ENCODE measurements at places on chromosomes 7 and 10.

GRCh38 chr10:69734797-69735468, 66.8 kb upstream of the COL13A1 start:
- DNase-seq = peak; percentile 50

DNA sequence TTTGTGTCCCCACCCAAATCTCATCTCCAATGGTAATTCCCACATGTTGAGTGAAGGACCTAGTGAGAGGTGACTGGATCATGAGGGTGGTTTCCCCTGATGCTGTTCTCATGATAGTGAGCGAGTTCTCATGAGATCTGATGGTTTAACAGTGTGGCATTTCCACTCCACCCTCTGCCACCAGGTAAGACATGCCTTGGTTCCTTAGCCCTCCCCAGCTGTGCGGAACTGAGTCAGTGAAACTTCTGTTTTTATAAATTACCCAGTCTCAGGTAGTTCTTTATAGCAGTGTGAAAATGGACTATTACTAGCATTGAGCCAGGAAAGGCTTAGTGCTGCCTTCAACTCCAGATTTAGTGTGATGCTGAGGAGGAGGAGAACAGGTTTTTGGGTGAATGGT, 222.2 kb downstream of the ADRA2A start:
- DNase-seq = no peak

DNA sequence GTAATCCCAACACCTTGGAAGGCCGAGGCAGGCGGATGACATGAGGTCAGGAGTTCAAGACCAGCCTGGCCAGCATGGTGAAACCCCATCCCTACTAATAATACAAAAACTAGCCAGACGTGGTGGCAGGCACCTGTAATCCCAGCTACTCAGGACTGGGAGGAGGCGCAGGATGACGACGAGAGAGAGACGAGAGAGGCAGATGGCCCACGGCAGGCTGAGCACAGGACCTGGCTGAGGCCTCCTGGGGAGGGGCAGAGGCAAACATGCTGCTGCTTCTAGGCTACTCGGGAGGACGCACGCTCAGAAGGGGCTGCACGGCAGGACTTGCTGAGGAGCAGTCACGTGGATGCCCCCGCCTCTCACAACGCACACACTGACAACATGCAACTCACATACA, 22.4 kb downstream of the DIP2C start:
- no peak for DNase-seq

DNA sequence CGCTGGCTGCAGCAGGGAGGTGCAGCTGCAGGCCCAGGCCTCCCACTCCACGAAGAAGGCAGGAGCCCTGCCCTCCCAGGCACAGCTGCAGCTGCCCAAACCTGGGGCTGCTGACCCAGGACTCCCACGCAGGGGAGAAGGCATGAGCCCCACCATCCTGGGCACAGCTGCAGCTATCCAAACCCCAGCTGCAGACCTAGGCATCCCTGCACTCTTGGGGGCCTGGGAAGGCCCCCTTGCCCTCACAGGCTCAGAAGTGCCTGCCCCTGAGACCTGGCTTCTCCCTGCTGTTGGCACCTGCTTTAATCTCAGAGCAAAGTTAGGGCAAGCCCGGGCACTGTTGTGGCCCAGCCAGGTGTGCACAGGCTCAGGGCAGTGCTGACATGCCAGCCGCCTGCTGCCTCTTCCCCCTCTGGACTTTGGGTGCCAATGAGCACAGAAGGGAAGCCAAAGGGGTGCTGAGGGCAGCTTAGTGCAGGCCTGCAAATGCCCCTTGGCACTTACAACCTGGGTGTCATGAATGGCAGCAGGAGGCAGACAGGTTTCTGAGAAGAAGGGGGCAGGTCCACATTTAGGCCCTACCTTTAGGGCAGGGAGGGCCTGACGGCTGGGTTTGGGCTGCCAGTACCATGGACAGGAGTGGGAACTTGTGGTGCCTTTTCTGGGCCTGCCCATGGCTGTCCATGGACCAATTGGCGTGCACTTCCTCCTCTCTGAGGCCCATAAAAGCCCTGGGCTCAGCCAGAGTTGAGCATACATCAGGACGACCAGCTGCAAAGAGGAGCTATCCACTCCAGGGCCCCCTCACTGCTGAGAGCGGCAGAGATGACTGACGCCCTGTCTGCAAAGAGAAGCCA, 31.1 kb downstream of the CRTAC1 start:
- no peak for DNase-seq

GRCh38 chr10:14129770-14130169, 201.0 kb downstream of the FRMD4A start:
- DNase-seq = no peak

GRCh38 chr7:130956417-130957136, 222.6 kb upstream of the KLF14 start:
- no peak for DNase-seq

DNA sequence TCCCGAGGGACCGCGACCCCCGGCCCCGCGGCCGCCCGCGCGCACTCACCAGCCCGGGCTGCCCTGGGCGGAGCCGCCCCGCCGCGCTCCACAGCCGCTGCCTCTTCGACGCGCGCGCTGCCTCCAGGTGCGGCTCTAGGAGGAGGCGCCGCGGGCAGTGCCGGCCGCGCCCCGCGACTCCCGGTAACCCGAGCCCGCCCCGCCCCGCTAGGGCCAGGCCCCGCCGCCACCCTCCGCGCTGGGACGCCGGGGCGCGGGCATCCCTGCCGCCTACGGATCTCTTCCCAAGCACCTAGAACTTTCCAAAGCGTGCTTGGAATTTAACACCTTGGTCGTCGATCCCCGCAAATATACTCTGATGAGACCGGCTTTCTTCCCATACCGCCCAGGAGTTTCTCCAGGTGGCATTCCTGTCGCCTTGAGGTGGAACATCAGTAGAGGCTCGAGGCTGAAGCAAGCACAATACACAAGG, at the start of gene SLC26A5:
Gene SLC26A5 (minus strand): TSS at position 159 of the 472 bp plus-strand sequence. CDS start 24,693 bp downstream, outside the sequence.
- no peak for DNase-seq

Measured in activated CD8-positive, alpha-beta memory T cell treated with anti-CD3 and anti-CD28 coated beads, Interleukin-2, amount 10 ng/mL, durations not matched to agents 7 days and 5 days (primary cell).